ENCODE measurements at places on chromosomes 6 and 20.

GRCh38 chr20:52075400-52075799, 116.2 kb downstream of the ZFP64 start:
- DNase-seq = no peak

GRCh38 chr20:44404204-44405181, 49.0 kb downstream of the HNF4A start:
- no peak for DNase-seq

- no peak for DNase-seq
Observed at GRCh38 chr6:44042261-44042988, 84.8 kb downstream of the MRPL14 start.

- DNase-seq = no peak
Observed at GRCh38 chr20:45946149-45946970, 11.9 kb downstream of the PCIF1 start.

DNA sequence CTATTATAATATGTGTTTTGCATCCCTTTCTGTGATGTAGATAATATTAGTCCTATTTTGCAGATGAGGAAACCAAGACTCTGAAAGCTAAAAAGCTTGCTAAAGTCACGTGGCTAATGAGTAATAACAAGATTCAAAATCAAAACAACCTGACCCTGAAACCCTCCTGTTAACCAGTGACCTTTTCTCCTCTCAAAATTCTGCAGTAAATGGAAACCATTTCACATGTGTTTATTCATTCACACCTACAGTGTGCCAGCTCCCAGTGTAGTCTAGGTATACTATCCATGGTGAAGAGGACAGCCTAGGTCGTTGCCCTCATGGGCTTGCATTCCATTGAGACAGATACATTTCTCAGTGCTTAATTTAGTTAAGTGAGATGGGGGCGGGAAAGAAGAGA, 30.6 kb upstream of the PHACTR2 start:
- no peak for DNase-seq

DNA sequence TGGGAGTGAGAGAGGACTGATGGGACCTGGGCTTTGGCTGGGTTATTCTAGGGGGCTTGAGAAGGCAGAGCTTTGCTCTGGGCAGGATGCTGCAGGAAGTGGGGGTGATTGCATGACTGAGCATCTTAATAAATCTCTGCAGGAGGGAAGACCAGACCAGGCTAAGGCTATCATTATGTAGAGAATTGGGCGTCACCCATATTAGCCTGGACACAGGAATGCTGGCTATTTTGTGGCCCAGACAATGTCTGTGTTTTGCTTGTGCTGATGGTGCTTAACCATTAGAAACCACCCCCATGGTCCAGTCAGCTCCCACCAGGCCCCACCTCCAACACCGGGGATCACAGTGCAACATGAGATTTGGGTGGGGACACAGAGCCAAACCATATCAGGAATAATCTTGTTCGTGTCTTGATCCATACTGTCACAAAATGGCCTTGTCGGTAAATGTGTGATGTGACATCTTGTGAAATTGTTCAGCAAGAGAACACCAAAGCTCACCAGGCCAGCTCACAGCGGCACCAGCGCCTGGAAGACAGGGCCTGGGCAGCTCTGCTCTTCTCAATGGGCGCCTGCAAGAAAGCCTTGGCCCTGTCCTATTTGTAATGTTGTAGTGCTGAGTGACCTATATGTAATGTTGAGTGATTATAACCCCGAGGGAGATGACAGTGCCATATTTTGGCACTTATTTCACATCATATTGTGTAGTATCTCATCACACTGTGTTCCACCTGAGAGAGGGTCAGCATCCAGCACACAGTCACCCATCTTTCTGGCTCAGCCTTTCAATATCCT, 211.8 kb downstream of the QKI start:
- DNase-seq = no peak

- DNase-seq = no peak
Observed at GRCh38 chr20:9141921-9142320, 73.0 kb downstream of the PLCB4 start.

All from NCI-H1436 (cell line).